ENCODE measurements at places on chromosomes 6 and 20.

GRCh38 chr6:132168961-132169360, 217.8 kb upstream of the CCN2 start:
- no peak for DNase-seq

GRCh38 chr20:63253438-63254231, 628 bp downstream of the NKAIN4 start:
- DNase-seq = no peak

DNA sequence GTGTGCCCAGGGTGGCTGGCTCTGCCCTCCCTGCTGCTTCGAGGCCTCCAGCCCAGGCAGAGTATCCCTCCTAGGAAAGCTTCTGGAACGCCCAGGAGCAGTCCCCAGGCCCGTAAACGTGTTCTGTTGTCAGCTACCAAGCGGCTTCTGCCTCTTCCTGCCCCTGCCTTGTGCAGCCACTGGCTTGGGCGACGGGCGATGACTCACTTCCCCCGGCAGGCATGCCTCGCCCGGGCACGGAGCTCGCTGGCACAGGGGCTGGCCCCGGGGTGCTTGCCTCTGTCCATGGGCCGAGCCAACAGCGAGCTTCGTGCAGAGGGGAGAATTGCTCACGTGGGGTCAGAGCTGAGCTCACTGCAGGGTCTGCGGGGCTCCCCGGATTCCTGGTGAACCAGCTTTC, 86.7 kb upstream of the THBS2 start:
- DNase-seq = no peak

DNA sequence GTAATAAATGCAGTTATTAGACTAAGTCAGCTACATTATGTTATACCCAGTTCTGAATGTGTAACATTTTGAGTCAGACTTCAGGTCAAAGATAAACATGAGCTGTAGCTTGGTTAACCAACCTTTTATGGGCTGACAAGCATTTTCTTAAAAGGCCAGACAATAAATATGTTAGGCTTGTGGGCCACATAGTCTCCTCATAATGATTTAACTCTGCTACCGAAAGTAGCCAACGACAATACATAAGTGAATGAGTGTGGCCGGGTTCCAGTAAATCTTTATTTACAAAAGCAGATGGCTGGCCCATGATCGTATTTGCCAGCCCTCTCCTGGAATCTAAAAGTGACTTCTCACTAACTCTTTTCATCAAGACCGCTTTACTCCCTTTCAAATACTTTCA, 49.9 kb downstream of the ATG5 start:
- DNase-seq = no peak

DNA sequence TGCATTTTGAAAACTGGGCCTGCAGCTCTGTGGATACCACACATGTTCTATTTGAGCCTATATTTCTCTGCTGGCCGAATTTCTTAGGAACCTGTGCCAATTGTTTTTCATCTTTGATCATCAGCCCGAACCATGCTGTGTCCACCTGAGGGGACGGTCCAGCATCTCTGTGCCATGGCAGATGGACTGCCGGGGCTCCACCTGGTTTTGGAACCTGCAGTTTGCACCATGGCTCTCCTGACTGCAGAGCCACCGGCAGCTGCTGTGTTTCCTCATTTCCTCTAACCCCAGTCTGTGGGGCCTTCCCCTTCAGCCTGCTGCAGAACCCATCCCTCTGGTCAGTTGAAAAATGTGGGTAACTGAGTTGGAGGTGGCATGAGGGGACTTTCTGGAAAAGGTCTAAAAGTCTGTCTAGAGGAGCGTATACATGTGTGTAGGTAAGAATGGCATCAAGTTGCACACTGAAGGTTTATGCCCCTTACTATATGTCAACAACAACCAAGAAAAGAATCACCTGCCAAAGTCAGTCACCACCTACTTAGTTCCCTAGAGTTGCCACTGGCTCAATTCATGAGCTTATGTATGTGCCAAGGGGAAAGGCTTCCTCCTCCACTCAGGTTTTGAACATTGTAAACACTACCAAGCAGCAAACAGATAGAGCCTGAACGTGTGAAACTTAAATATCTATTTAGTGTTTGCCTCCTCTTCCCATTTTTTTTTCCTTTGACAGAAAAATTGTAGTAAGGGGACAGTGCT, 548.2 kb downstream of the PRKN start:
- no peak for DNase-seq

- no peak for DNase-seq
Observed at GRCh38 chr6:43989581-43990146, 137.6 kb downstream of the MRPL14 start.

DNA sequence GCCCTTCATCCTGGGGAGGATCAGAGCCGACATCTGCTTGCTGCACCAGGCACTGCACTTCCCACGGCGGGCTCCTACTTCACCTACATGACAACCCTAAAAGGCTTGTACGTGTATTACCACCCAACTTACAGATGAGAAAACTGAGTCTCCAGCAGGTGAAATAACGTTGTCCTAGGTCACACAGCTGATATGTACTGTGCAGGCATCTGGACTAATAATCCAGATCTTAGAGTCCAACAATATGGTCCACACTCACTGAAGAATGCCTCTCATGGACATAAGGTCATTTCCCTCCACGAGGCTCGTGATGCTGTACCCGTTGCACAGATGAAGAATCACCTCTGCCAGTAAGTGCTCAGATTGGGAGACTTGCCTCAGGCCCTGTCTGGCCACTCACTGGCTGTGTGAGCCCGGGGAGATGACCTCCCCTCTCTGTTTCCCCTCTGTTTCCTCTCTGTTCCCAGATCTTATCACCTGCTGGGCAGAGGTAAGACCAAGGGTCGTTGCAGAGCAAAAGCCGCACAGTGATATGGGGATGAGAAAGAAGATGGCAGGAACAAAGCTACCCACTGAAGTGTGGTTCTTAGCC, 32.1 kb downstream of the TGM2 start:
- no peak for DNase-seq

Data from activated CD4-positive, alpha-beta memory T cell treated with anti-CD3 and anti-CD28 coated beads, Interleukin-2, amount 10 ng/mL, durations not matched to agents 7 days and 5 days (primary cell).